ENCODE measurements at places on chromosomes 5 and 9.

- H3K27me3 ChIP-seq: no peaks in the 10 kb centered on the region
- DNase-seq: no peak
- no peaks in the 10 kb centered on the region for H3K36me3 ChIP-seq
- no peaks in the 10 kb centered on the region for H3K4me1 ChIP-seq
- no peak overlapping the region for H3K27ac ChIP-seq
Observed at GRCh38 chr9:115625251-115625650, 507.3 kb upstream of the TNC start.

- H3K36me3 ChIP-seq: no peaks in the 10 kb centered on the region
- H3K4me3 ChIP-seq: no peak overlapping the region
- no peak overlapping the region for H3K27ac ChIP-seq
- no peak for DNase-seq
- peaks cover 3% of the 10 kb centered on the region for H3K4me1 ChIP-seq
Observed at GRCh38 chr5:90912476-90912875, 353.9 kb downstream of the ADGRV1 start.

DNA sequence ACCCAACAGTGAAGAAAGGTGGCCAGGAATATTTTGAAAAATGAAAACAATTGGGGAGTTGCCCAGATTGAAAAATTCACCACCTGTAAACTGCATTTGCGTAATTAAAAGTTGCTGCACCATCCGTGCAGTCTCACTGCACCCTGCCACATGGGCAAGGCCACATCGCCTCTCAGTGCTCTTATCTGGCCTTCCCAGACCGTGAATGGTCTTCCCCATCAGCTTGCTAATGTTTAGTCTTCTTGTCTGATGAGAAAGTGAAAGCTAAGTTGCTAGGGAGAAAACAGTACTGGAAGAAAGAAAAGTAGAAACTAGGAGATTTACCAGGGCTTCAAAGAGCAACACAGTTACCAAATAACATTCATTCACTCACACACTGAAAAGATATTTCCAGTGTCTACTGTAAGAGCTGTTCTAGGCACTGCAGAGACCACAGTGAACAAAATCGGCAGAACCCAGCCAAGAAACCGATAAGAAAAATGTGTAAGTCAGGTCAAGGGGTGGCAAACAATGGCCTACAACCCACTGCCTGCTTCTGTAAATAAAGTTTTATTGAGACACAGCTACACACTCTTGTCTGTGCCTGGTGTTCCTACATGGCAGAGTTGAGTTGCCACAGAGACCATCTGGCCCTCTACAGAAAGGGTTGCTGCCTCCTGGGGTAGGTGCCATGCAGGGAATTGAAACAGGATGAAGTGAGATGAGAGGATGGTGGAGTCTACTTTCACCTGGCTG is 51.2 kb upstream of the CTSL start:
- no peaks in the 10 kb centered on the region for H3K4me1 ChIP-seq
- H3K27me3 ChIP-seq: no peaks in the 10 kb centered on the region
- H3K4me3 ChIP-seq: no peak overlapping the region
- no peak overlapping the region for H3K27ac ChIP-seq

GRCh38 chr5:56656846-56657726 is 158.3 kb upstream of the MAP3K1 start:
- H3K36me3 ChIP-seq: no peaks in the 10 kb centered on the region
- H3K27ac ChIP-seq: no peak overlapping the region
- no peak overlapping the region for H3K4me3 ChIP-seq
- H3K27me3 ChIP-seq: no peaks in the 10 kb centered on the region
- no peak for DNase-seq

GRCh38 chr5:66171349-66172344 is 27.5 kb downstream of the SREK1 start:
- no peak overlapping the region for H3K27ac ChIP-seq
- H3K36me3 ChIP-seq: no peaks in the 10 kb centered on the region
- DNase-seq: peak; percentile 54

GRCh38 chr9:133658442-133659431 is 22.6 kb downstream of the DBH start:
- DNase-seq: peak; percentile 19
- no peaks in the 10 kb centered on the region for H3K36me3 ChIP-seq
- H3K4me3 ChIP-seq: no peak overlapping the region
- no peak overlapping the region for H3K27ac ChIP-seq
- H3K4me1 ChIP-seq: no peaks in the 10 kb centered on the region
